ENCODE measurements at places on chromosomes 12 and 14.

- DNase-seq, result no peak
Measured at GRCh38 chr14:53951627-53952303, 4.9 kb downstream of the BMP4 start.

GRCh38 chr12:65643171-65643570 lies 181.1 kb upstream of the HMGA2 start:
- no peak for DNase-seq

GRCh38 chr14:89773644-89774316 lies 180.8 kb downstream of the EFCAB11 start:
- DNase-seq, result peak; percentile 51

DNA sequence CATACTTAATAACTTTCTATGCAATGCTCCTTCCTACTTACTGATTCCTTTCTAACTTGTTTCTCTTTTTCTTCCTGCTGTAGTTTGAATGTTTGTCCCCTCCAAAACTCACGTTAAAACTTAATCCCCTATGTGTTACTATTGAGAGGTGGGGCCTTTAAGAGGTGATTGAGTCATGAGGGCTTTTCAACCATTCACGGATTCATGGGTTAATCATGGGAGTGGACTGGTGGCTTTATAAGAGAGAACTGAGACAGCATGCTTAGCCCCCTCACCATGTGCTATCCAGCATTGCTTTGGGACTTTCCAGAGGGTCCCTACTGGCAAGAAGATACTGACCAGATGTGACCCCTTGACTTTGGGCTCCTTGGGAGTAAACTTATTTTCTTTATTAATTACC lies 66.0 kb upstream of the TRIM9 start:
- no peak for DNase-seq

DNA sequence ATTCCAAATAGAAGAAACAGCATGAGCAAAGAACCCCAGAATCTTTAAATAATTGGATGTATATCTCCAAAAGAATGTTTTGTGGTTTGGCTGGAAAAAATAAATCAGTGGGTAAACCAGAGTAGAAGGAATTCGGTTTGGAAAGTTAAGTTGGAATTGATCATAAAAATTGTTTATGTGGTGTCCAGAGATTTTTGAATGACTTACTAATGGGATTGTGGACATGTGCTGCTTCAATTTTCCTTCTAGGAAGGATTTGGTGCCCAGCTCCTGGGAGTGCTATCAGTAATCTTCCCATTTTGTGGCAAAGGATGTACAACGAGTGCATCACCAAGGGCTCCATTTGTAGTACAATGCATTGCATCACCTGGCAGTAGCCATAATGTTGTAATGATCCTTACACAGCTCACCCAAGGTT lies 224.8 kb downstream of the SLC16A7 start:
- no peak for DNase-seq

GRCh38 chr12:71694099-71694820 lies 8.4 kb downstream of the TMEM19 start:
- no peak for DNase-seq

- no peak for DNase-seq
Measured at GRCh38 chr12:80352474-80352873, 91.6 kb upstream of the PTPRQ start.

DNA sequence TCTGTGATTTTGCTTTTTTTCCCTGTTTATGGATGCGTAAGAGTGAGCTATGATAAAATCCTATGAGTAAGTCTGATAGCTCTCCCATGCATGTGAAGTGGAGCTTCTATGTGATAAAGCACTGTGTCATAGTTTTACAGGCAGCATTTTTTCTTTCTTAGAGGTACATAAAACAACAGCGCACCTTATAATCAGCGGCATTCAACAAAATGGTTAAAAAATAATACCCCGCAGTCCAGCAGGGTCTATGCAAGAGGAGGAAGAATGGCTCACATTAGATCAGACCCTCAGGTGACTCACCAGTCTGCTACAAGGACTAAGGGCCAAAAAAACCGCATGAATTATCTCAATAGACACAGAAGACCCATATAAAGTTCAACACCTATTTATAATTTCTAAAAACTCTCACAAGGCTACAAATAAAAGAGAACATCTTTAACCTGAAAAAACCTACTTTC lies 33.0 kb upstream of the TMEM179 start:
- no peak for DNase-seq
